ENCODE measurements at places on chromosomes 12 and 14.

DNA sequence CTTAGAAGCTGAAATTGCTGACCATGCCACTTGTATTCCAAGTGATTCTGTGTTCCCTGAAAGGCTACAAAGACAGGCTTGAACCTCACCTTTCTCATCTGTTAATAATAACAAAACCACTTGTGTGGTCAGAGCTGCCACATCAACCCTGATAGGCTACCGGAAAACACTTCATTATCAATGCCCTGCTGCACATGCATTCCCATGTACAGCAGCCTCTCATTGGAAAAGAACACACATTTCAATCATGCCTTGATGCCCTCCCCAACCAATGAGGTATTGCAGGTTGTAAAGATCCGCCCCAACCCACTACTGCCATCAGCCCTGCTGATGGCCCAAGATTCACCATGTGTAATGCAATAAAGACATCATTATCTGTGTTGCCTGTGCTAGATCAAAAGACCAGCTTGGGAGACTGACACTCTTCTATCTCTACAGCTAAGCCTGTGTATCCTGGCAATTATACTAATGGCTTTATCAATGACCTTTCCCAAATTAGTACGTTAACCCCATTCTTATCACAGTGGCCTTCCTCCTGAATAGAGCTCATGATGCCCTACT lies 2.8 kb downstream of the GPR19 start:
- DNase-seq: no peak

GRCh38 chr14:71711619-71712018 lies 220.6 kb upstream of the RGS6 start:
- no peak for DNase-seq

GRCh38 chr12:105696-106095 lies 39.1 kb downstream of the IQSEC3 start:
- DNase-seq: no peak

DNA sequence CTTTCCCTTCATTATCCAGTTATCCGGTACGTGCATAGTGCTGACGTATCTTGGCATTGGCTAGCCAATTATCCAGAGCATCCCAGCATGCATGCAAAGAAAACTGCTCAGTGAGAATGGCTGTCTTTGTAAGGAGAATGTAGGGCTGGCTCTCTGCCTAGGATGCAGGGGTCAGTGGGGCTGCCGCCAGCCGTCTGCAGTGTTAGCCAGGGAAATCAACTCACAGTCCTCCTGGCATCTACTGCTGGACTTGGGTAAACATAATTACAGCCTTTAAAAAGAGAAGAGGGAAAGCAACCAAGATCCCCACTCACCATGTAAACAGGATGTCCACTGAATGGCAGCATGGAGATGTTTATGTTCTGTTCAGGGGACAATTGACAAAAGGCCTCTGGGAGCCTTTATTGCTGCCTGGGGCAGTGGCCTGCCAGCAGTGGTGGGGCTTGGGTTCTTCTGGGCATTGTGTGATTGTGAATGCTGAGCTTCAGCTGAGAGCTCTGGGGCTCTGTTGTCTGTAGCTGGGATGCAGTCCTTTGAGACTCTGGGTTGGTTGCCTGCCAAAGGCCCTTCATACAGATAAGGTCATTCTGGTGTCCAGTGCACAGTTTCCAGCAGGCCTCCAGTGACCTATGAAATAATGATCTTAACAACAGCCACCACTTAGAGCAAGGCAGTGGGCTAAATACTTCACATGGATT lies 121.8 kb downstream of the TBC1D30 start:
- DNase-seq: no peak

DNA sequence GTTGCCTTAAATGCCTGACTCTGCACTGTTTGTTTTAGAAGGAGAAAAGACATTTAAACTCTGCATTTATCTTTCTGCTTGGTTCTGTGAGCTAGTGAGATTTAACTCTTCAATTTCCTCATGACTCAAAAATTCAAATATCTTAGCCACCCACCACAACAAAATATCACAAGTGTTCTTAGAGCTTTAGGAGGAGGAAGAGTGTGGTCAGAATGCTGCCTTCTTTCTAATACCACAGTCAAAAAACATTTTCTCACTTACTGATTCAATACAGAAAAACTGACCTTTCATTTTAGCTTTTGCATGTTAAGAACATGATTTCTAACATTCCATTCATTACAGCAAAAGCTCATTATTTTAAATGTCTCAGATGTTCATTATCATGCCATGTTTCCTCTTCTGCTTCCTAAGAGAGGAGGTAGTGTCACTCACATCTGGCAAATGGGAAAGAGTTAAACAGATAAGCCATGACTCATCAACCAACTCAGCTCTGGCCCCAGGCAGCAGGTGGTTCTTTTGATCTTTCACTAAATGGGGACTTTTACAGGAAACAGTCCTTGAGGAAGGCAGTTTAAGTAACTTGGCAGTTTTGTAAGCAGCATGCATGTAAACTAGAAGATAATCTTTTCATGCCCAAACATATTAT lies 56.4 kb upstream of the RNU6-8 start:
- DNase-seq: no peak

- peak; percentile 30 for DNase-seq
Observed at GRCh38 chr12:219891-220352, 6.0 kb upstream of the SLC6A12 start.

GRCh38 chr12:51409846-51410245 lies 14.8 kb upstream of the SLC4A8 start:
- DNase-seq: no peak
